NCI-H510A (cell line): ENCODE measurements at places on chromosomes 2 and 18.
A peak's percentile ranks its signal among the peaks of the same experiment; 100 is the strongest.

GRCh38 chr2:180675170-180675569 is 305.2 kb upstream of the UBE2E3 start:
- DNase-seq = no peak

DNA sequence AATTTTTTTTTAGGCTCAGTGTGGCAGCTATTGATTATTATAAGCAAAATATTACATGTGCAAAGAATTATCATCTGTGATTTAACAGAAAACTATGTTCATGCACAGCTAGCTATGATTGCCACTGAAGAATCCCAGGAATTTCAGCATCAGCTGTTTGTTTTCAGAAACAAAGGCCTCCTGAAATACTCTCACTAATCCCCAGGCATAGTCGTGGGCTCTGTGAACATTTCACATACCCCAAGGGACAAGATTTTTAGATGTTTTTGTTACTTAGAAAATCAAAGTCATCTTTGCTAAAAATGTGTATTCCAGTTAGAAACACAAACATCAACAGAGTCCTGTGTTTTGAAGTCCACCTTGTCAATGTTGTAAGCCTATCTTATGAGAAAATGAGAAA is 156.1 kb downstream of the MYO1B start:
- no peak for DNase-seq

- DNase-seq = no peak
Observed at GRCh38 chr18:29251681-29252080, 1074.8 kb upstream of the CDH2 start.

DNA sequence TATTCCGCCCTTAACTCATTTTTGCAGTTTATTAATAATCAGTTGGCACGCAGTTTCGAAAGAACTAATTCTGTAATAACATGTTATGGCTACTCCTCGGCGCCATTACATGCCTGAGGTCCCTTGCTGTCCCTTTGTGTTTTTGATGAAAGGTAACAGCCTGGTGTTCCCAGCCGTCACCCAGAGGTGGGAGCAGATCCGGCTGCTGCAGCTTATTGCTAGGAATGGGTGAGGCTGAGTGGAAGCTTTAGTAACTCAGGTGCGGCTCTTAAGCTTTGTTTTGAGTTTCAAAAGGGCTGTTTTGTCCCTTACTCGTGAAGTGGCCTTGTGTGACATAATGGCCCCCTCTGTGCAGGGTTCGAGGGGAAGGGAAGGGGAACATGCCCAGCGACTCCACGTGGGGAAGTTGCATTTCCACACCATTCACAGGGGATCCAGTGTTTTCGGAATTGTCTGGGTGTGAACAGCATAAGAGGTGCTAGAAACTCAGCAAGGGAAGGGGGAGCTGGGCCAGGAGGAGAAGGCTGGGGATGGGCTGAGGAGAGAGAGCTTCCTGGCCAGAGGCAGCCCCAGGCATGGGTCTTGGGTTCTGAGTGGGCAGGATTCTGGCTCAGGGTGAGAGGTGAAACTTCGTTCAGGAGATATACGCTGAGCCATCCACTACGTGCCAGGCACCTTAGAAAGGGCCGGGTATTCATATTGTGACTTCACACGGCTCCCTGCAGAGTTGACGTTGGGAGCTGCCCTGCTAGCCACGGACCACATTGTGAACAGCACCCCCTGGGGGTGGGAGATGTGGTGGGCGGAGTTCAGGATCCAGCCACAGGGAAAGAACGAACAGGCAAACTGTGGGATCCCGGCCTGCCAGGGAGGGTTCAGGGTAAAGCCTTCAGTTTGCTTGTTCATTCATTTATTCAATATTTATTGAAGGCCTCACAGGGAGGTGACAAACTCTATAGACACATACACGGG is 84.4 kb downstream of the TGOLN2 start:
- DNase-seq = peak; percentile 32

DNA sequence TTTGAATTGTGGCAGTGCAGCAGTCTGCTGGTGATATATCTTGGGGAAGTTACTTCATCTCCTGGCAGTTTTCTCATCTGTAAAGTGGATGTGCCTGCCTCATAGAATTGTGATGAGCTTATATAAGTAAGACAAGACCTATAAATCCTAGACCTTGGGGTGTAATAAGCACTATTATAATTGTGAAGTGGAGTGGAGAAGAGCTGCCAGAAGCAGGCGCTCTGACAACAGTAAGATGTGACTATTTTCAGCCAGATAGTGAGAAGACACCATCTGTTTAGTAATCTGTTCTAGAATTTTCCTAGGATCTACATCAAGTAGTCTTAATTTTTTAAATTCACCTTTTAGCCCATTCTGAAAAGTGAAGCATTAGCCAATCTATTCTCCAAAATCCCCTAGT is 85.6 kb upstream of the TSPYL6 start:
- DNase-seq = no peak

GRCh38 chr2:149449017-149449416 is 118.6 kb downstream of the LYPD6 start:
- DNase-seq = no peak

DNA sequence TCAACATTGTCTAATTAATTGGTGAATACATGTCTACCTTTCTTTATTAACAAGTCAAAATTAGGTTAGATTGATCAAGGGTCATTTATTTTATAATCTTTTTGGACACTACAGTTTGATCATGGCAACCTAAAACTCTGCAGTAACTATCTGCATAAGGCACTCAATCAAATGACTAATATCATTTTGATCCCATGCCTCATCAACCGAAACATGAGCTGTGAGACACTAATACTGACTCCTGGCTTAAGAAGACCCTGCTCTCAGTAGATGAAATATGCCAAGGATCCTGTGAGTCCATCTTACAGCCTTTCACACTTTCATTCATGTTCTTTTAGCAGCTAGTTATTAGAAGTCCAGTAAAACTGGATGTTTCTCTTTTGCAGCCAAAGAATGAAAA is 169.4 kb upstream of the CAVIN2 start:
- DNase-seq = no peak

GRCh38 chr2:48984922-48985321 is 169.4 kb downstream of the FSHR start:
- no peak for DNase-seq

DNA sequence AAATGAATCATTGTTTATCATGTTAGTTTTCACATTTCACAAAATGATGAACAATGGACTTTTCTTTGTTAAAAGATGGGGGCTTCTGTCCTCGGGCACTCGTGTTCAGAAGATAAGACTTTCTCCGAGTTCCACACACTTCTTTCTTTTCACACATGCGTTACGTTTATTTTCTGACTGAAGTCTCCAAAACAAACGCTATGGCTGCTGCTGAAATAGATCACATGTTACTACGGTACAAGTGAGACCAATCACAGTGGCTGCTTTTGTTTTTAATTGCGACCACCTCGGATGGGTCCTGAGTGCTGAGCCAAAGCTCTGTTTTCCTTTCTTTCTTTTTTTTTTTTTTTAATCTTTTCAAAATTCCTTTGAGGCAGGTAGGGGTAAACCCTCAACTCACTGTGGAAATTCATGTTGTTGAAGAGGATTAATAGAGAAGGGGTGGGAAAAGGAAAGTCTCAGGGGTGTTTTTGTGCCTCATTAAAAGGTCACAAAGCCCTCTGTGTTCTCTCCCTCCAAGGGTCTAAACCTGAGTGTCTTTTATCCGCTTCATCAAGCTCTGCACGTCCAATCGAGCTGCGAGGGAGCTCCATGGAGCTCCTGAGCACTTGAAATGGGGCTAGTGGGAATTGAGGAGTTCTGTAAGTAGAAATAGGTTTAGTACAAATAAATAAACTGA is 48.2 kb downstream of the ARL4C start:
- DNase-seq = no peak

GRCh38 chr18:61852496-61852895 is 40.3 kb downstream of the RNF152 start:
- no peak for DNase-seq

- no peak for DNase-seq
Observed at GRCh38 chr2:199716807-199717586, 134.0 kb downstream of the FTCDNL1 start.

- DNase-seq = no peak
Observed at GRCh38 chr2:28297531-28297930, 95.1 kb upstream of the FOSL2 start.

DNA sequence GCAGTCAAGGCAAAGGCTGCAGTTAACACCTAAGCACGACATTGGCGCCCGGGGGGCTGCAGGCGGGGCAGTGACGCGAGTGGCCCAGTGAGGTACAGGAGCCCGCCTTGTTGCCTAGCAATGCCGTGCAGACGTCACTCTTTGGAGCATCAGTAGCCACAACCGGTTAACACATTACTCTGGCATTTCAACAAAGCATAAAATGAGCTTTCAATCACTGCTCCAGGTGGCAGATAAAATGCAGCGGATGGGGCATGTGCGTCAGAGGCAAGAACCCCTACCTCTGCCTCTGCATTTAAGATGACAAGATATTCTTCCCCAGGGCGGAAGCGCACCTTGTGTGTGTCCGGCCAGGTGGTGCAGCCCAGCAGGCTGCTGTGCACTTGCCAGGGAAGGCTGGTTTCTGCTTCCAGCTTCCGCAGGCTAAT is 139.4 kb downstream of the MTCL1 start:
- DNase-seq = peak; percentile 64

DNA sequence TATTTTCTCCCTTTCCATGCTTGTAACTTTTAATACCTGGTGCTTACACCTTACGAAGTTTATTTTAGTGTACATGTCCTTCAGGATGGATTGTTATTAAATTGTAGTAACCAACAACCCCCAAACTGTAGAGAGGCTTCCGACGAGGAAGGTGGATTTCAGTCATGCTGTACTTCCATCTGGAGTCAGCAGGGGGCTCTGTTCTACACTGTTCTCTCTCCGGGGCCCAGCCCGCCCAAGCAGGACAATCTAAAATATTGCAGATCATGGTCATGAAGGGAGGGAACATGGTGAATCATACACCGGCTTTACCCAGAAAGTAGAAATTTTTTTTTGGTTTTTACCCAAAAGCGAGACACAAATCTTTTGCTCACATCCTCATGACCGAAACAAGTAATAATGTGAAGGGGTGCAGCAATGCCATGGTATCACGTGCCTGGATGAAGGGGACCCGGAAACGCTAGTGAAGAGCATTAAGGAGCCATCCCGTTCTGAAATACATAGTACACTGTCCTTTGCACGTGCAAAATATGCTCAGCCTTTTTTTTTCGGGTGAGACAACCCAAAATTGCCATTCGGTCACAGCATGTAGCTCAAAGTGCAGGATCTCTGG is 884.8 kb downstream of the EPHA4 start:
- DNase-seq = no peak

DNA sequence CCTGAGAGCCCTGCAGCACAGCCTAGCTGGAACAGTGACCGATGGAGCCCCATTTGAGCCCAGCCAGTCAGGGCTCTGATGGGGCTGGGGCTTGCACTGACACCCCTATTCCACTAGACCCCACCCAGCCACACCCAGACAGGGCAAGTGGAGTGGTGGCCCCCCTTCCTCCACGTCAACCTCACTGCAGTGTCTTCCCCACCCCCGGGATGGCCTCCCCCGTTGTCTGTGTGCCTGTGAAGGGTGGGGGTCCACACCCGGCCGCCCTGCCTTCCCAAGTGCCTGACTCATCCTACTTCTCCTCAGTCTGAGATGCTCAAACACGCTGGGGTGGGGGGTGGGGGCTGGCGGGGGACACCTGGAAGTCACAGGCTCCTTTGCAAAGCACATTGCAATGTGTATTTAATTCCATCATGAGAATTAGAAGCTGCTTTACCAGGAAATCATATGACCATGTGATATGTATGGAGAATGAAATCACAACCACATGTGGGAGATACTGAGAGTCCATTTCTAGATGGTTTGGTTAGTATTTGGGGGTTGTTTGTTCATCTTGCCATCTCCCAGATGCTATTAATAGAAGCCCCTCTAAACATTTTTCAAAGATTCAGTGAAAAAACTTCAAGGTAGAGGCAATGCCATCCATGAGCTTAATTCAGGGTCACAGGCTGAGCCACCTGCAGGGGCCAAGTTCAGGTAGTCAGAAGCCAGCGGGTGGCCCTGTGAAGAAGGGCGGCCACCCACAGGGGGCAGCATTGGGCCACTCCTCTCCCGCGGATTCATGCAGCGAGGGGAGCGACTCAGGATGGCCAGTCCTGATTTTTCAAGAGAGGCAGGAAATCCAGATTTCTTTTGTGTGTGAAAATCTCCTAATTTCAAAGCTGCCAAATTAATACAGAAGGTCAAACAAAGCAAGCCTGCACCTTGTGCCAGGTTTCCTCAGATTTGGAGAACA is 22.7 kb upstream of the GMPPA start:
- peak; percentile 34 for DNase-seq

- DNase-seq = no peak
Observed at GRCh38 chr18:11981543-11982366, 448 bp downstream of the IMPA2 start.

GRCh38 chr2:205280596-205281236 is 401.6 kb upstream of the NRP2 start:
- peak; percentile 43 for DNase-seq

DNA sequence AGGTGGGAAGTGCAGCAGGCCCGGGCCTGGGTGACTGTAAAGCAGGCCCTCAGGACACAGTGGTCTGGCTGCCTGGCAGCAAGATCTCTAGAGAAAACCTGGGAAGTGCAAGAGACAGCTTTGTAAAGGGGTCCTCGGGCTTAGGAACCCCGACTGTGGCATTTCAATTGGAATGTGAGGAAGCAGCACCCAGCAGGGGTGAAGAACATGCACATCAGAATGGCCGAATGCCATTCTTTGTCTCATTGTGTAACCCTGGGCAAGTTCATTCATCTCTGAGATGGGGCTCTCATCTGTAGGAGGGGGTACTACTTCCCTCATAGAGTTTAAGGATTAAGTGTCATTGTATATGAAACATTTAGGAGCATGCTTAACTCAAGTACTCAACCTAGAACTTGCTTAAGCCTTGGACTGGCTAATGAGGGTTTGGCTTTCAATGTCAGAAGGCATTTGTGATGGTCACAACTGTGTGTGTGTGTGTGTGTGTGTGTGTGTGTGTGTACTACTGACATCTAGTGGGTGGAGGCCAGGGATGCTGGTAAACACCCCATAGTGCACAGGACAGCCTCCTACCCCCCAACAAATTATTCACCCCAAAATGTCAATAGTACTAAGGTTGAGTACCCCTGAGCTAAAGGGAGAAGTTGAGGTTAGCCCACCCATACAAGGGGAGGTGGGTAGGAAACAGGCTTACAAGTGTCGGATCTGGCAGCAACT is 29.3 kb downstream of the MEX3C start:
- DNase-seq = no peak

GRCh38 chr2:120552800-120553481 is 182.7 kb upstream of the GLI2 start:
- DNase-seq = peak; percentile 90

- no peak for DNase-seq
Observed at GRCh38 chr2:68745006-68745405, 10.4 kb downstream of the ARHGAP25 start.

GRCh38 chr2:239293775-239294430 is 106.9 kb downstream of the HDAC4 start:
- DNase-seq = no peak
